Transverse colon (tissue), 4 donors: ENCODE measurements at places on chromosomes 12 and 14. TPM values are rescaled to one million over a fixed set of nuclear protein-coding genes. Genes with fewer than 3 reads are reported as not detected.
A peak's percentile ranks its signal among the peaks of the same experiment; 100 is the strongest.

ERBB3 gene
- total RNA-seq, result 343 TPM

- no peaks in the 10 kb centered on the region for H3K36me3 ChIP-seq
- DNase-seq, result no peak
- no peak overlapping the region for H3K4me3 ChIP-seq
- H3K27ac ChIP-seq, result no peak overlapping the region
Observed at GRCh38 chr14:43855556-43855955, 651.5 kb downstream of the FSCB start.

DNA sequence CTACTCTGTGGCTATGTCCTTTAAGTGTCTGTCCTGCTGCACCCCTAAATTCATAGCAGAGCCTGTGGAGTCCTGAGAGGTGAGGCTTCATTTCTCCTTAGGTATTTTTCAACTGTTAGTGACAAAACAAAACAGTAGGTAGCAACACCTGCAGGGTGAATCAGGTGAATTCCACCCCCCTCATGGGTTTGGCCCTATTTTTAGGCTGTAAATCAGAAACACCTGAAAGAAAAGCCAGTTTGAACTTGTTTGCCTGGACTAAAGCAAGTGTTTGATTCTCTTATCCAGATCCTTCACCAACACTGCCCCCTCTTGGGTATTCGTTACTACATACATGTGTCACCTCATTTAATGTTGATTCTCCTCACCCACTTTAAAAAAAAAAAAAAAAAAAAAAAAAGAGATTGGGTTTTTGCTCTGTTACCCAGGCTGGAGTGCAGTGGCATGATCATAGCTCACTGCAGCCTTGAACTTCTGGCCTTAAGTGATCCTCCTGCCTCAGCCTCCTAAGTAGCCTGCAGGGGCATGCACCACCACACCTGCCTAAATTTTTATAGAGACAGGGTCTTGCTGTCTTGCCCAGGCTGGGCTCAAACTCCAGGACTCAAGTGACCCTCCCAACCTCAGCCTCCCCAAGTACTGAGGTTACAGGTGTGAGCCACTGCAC is 10.3 kb downstream of the TBPL2 start:
- no peak overlapping the region for H3K4me3 ChIP-seq
- H3K36me3 ChIP-seq, result no peaks in the 10 kb centered on the region
- DNase-seq, result peak; percentile 36
- H3K4me1 ChIP-seq, result no peaks in the 10 kb centered on the region
- no peak overlapping the region for H3K27ac ChIP-seq

DNA sequence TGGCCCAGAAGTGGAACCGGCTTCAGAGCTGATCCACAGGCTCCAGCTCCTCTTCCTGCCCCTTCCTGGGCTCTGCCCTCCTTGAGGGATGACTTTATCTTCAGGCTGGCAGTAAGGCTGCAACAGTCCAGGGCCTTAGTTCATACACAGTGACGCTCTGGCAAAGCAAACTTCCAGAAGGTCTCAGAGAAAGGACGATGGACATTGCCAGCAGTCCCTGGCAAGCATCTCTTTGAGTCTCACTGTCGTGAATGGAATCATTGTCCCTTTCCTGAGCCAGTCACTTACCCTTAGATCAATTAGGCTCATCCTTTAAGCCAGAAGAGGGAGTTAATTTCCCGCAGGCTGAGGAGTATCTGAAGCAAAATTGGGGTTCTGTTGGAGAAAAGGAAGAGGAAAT is 8.6 kb downstream of the AK7 start:
- no peaks in the 10 kb centered on the region for H3K27me3 ChIP-seq
- H3K27ac ChIP-seq, result no peak overlapping the region
- H3K4me1 ChIP-seq, result no peaks in the 10 kb centered on the region
- H3K4me3 ChIP-seq, result no peak overlapping the region
- no peaks in the 10 kb centered on the region for H3K36me3 ChIP-seq
- DNase-seq, result no peak
